ENCODE measurements at places on chromosomes 16 and 17.

GRCh38 chr17:2060681-2061440, 6.0 kb downstream of the HIC1 start:
- DNase-seq, result peak; percentile 17

DNA sequence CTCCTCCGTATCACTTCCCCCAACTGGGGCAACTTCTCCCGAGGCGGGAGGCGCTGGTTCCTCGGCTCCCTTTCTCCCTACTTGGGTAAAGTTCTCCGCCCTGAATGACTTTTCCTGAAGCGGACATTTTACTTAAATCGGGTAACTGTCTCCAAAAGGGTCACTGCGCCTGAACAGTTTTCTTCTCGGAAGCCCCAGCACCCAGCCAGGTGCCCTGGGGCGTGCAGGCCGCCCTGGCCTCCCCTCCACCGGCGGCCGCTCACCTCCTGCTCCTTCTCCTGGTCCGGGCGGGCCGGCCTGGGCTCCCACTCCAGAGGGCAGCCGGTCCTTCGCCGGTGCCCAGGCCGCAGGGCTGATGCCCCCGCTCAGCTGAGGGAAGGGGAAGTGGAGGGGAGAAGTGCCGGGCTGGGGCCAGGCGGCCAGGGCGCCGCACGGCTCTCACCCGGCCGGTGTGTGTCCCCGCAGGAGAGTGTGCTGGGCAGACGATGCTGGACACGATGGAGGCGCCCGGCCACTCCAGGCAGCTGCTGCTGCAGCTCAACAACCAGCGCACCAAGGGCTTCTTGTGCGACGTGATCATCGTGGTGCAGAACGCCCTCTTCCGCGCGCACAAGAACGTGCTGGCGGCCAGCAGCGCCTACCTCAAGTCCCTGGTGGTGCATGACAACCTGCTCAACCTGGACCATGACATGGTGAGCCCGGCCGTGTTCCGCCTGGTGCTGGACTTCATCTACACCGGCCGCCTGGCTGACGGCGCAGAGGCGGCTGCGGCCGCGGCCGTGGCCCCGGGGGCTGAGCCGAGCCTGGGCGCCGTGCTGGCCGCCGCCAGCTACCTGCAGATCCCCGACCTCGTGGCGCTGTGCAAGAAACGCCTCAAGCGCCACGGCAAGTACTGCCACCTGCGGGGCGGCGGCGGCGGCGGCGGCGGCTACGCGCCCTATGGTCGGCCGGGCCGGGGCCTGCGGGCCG, 1.6 kb downstream of the HIC1 start:
- peak; percentile 45 for DNase-seq

- no peak for DNase-seq
Observed at GRCh38 chr17:80499961-80500665, 23.7 kb upstream of the NPTX1 start.

DNA sequence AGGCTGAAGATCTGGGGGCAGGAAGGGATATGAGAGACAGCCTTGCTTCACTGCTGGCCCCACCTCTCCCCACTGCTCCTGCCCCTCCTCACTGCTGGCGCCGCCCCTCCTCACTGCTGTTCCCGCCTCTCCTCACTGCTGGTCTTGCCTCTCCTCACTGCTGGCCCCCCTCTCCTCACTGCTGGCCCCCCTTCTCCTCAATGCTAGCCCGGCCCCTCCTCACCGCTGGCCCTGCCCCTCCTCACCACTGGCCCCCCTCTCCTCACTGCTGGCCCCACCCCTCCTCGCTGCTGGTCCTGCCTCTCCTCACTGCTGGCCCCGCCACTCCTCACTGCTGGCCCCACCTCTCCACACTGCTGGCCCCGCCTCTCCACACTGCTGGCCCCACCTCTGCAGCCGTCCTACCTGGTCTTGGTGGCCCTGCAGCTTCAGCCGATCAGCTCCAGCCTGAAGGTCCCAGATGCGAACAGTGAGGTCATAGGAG, 9.5 kb upstream of the PAM16 start:
- no peak for DNase-seq

DNA sequence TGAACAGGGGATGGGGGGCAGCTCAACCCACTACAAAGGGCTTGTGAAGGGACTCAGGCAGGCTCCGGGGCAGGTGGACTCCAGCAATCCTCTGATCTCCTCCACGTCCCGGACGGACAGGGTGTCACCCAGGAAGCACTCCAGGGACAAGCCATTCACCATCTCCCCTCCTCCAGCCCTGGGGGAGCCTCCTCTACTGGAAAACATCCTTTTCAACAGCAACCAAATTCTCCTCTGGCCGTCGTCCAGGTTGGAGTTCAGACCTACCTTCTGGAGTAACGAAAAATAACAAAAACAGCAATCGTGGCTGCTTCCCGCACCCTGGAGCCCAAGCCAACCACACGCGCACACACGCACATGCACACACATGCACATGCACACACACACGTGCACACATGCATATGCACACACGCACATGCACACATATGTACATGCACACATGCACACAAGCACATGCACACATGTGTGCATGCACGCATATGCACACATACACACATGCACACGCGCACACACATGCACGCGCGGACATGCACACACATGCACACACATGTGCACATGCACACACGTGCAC, 8.9 kb upstream of the RBFOX3 start:
- no peak for DNase-seq

DNA sequence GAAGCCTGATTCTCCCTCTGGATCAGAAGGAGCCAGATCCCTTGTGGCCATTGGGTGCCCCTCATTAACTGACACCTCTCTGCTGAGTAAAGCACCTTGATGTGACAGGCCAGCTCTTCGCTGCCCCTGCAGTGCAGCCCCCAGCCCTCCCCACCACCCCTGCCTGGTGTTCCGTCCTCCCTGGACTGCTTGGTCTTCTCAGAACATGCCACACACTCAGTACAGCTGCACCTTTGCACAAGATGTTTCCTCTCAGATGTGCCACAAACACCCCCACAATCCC, 20.2 kb downstream of the GOSR2 start:
- no peak for DNase-seq

GRCh38 chr16:85425074-85425662, 188.0 kb upstream of the GSE1 start:
- no peak for DNase-seq

DNA sequence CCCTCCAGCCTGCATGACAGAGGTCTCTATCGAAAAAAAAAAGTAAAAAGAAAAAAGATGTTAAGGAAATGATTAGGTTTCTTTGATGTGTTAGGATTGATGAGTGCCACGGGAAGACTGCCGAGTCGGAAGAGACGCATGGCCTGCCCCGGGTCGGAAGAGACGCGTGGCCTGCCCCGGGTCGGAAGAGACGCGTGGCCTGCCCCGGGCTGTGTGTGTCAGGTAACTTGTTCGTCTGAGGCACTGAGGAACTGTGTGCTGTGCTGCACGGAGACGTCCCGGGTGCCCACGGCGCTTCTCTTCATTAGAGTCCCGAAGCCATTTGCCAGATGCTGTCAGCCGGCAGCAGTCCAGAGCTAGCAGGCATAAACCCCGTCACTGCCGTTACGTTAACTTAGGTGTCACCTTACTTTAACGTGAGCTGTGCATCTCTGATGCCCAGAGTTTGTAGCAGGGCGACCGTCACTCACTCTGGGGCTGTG, 40.5 kb upstream of the FASN start:
- no peak for DNase-seq

DNA sequence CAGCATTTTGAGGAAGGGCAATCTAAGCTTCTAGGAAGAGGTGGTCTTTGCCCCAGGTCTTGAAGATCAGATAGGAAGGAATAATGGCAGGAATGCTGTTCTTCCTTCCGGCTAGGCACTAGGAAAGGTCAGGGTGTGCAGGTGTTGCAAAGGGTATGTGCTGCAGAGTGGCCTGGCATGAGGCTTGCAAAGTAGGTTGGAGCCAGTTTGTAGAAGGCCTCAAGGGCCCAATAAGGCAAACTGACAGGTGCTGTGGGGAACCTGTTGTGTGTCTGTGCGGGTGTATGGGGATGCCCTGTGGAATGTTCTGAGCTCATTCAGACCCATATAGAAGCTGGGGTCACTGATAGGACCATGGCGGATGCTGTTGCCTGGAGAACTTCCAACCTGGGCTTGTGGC, 12.7 kb downstream of the MSI2 start:
- no peak for DNase-seq

DNA sequence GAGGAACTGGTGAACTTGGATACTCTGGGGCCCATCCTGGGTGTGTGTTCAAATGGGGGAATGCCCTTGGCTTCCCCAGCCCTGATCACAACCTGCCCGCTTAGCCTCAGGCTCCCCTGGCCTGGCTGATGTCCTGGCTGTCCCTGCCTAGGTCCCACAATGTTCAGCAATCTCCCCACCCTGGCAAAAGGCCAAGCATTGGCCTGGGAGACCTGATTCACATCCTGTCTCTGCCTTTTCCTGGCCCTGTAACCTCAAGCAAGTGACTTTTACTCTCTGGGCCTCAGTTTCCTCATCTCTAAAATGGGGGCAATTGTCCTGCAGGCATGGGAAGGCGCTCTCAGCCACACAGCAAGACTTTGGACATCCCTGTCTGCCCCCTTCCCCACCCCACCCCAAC, 14.4 kb downstream of the CPNE2 start:
- DNase-seq, result peak; percentile 33

Data from dermis microvascular lymphatic vessel endothelial cell (primary cell).